Stimulated activated CD4-positive, alpha-beta T cell treated with anti-CD3 and anti-CD28 coated beads, Interleukin-2, amount 100 ng/mL, for 48 hours (primary cell): ENCODE measurements at places on chromosomes 3 and 15.

- DNase-seq = no peak
Observed at GRCh38 chr3:114498539-114499370, 204.9 kb downstream of the TIGIT start.

DNA sequence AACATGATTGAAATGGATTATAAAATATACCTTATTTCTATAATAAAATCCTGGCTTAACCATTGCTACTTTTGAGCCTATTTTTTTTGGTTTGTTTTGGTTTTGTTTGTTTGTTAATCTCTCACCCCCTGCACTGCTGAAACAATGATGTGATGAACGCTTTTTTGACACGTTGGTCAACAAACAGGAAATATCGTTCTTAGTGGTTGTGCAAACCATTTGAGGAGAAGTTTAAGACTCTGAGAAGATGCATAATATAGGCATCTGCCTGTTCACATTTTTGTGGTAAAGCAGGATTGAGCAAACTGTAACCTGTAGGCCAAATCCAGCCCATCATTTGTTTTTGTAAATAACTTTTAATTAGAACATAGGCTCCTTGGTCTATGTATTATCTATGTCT lies 75.5 kb upstream of the MDFIC2 start:
- no peak for DNase-seq

GRCh38 chr3:129389572-129389937 lies 38.9 kb downstream of the EFCAB12 start:
- no peak for DNase-seq

DNA sequence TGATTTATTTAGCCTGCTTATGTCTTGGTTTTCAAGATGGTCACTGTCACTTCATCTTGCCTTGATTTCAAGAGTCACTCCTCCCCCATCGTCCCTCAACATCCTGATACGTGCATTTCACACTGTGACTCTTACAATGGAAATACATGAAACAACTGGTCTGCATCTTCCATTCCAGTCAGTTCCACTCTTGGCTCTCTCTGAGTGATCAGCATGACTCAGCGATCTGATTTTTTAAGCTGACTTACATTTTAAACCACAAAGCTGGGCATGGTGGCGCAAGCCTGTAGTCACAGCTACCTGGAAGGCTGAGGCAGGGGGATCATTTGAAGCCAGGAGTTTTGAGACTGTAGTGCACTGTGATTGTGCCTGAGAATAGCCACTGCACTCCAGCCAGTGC lies 271.2 kb upstream of the ROPN1 start:
- no peak for DNase-seq

DNA sequence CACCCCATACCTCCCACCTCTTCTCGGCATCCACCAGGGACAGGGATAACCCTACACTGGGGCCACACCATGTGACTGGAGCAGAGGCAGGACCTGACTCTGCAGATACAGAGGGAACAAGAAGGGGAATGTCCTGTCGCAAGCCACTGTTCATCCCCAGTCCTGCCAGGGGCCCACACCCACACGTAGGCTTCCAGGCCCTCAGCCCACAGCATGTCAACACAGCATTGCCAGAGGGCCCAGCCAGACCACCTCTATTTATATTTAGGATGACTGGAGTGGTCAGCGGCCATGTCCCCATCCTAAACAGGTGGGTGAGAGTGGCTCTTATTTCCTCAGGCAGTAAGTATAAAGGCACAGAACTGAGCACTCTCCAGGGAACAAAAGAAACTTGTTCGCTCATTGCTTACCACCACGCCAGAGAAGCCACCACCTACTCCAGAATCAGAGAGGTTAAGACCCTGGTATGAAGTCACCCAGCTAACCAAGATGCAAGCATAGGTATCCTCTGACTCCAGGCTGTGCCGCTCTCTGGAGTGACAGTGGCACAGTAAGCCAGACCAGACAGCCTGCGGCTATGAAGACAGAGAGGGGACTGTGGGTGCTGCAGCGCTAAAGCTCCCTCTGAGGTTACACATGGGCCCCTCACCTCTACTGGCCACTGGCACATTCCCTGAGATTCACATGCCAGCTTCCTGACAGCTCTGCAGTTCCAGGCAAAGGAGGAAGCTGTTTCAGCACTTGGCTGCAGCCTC lies 67.9 kb downstream of the LRIG1 start:
- DNase-seq = no peak

- DNase-seq = no peak
Observed at GRCh38 chr3:194025119-194025518, 110.8 kb upstream of the HES1 start.

DNA sequence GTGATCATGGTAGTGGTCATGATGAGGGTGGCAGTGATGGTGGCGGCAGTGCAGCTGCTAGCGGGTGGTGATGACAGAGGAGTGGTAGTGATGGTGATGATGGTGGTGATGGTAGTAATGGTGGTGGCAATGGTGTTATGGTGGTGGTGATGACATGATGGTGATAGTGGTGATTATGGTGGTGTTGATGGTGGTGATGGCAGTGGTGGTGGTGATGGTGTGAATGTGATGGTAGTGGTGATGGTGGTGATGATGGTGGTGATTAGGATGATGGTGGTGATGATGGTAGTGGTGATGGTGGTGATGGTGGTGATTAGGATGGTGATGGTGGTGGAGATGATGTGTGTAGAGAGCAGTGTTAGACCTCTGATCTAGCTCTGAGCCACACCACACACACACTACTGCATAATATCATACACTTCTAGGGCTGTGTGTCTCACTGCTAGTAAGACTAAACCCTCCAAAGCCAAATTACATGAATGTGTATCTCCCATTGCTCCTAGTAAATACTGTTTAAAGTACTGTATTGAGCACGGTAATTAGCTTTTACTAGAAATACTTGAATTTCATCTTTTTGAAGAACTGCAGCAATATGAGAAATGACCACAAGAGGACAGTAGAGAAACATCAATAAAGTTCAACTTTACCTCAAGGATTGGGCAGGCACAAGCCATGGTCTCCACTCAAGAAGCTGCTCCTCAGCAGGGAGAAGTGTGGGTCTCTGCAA lies 28.8 kb downstream of the TMED3 start:
- no peak for DNase-seq

DNA sequence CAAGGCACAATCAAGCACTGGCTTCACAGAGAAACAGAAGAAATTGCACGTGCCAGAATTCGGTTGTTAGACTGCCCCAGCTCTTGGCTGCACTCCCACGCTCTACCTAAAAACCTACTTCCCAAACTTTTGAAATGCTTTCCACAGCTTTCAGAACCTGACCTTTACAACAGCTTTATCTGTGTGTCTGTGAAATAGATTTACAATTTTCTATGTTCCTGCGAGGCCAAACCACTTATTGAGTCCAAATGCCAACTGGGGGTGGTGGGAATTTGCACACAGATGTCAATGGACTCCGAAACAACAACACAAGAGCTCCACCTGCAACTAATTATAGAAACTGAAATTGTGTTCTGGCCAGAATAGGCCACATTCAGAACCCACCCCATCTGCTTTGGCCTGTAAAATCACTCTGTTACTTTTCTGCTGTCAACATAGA lies 44.6 kb downstream of the ERC2 start:
- no peak for DNase-seq

DNA sequence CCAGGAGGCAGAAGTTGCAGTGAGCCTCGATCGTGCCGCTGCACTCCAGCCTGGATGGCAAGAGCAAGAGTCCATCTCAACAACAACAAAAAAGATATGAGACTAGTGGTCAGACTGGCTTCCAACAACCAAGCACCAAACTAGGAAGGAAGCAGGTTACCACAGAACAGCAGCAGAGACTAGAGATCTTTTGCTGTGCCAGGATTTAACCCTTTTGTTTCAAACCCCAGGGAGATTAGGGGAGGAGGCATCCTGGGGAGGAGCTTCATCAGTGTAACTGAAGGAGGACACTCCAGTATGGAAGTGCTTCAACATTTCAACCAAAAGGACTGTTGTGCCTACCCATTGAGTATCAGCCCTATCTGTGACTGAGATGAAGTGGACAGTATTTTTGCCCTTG lies 240.3 kb downstream of the ZIC1 start:
- no peak for DNase-seq

GRCh38 chr3:197308591-197308990 lies 10.2 kb upstream of the DLG1 start:
- DNase-seq = no peak

DNA sequence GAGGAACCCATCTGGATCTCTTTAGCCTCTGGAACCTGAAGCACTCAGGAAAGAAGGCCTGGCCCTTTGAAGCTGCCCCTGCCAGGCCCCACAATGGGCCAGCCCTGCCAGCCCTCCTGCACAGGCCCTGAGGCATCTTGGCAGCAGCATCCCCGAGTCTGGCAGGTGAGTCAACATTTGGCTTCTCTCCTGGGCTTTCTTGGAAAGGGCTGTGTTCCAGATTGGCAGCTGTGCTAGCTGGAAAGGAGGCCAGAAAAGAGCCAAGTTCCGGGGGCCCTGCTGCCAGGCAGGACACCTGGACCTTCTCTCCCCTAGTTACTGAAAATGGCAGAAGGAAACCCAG lies 187.2 kb downstream of the SHQ1 start:
- DNase-seq = no peak

DNA sequence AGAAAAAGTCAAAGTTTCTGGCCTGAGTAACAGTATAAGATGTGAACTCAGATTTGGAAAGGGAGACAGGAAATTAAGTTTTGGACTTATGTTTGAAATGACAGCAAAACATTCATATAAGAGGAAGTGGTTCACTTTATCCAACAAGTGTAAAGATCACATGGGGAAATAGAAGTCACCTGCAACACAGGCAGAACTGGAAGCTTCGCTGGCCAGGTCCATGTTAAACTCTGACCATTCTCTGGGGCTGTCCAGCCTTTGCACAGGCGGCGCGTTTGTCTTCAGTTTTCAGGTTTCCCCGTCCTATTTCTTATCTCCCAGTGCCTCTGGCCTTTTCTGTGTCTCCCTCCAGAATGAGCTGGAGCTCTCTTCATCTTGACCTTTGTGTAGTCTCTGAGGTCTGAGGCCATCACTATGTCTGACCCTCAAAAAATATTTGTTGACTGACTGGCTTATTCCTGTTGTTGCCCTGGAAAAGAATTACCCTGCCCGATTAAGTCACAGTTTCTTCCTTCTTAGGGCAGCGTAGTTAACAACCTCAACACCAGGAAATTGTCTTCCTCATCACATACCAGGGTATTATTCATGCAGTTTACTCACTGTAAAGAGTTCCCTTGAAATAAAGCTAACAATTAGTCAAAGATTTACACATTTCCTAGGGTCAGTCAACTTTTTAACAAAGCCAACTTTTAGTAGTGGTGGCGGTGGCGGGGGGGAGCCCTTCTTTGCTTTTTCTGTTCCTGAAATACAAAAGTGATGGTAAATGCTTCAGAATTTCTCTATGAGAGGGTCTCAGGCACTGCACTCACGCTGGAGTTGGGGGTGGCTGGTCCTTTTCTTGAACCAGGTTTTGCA lies 959 bp upstream of the RASA2 start:
- DNase-seq = no peak

DNA sequence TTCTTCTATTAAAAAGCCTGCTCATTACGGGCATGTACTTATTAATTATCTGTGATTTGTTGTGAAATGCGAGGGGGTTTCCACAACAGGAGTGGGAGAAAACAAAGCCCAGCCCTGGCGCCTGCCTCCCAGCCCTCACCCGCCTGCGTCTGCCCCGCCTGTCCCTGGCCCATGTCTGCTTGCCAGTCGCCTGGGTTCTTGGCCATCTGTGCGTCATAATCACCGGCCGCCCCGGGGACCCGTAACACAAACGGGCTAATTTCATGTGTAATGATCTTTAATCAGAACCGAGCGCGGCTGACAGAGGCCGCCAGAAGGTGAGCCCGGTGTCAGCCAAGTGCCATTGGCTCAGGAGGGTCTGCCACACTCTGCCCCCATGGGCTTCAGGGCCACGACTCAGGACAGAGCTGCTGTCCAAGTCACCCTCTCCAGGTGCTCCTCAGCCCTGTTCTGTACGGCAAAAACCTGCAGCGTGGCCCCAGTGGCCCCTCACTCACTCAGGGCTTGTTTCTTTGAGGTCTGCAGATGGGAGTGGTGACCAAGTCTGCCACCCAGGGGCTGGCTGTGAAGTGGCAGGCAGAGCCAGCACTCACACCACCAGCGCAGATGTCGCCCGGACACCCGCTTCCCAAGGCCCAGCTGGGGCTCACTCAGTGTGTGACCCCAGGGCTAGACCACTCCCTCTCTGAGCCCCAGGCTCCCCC lies 28.8 kb upstream of the TMEM115 start:
- no peak for DNase-seq

DNA sequence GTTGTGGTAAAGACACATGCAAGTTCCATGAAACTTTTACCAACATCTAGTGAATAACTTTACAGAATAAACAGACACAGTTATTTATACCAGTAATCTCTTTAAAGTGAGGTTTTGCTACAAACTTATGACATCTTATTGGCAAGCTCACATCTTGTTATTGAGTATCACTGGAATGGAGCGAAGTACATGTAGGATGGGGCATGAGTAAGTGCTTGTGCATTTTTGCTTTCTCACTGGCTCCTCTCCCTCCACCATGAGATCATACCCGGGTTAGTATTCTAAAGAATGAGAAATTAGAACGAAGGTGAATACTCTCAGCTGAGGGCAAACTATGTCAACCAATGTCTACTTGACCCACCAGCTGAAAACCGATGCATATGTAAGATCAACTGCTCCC lies 193.3 kb upstream of the ZNF717 start:
- DNase-seq = no peak

DNA sequence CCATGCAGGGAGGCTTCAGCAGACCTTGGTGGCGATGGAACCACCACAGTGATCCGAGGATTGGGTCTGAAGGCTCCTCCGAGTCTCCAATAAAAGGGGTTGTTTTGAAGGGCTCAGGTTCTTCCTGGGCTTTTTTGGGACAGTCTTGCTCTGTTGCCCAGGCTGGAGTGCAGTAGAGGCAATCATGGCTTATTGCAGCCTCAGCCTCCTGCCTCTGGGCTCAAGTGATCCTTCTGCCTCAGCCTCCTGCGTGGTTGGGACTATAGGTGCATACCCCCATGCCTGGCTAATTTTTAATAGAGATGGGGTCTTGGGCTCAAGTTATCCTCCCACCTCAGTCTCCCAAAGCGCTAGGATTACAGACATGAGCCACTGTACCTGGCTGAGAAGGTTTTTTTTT lies 84.8 kb downstream of the IGF1R start:
- no peak for DNase-seq
